ENCODE measurements at places on chromosomes 2 and 18.

DNA sequence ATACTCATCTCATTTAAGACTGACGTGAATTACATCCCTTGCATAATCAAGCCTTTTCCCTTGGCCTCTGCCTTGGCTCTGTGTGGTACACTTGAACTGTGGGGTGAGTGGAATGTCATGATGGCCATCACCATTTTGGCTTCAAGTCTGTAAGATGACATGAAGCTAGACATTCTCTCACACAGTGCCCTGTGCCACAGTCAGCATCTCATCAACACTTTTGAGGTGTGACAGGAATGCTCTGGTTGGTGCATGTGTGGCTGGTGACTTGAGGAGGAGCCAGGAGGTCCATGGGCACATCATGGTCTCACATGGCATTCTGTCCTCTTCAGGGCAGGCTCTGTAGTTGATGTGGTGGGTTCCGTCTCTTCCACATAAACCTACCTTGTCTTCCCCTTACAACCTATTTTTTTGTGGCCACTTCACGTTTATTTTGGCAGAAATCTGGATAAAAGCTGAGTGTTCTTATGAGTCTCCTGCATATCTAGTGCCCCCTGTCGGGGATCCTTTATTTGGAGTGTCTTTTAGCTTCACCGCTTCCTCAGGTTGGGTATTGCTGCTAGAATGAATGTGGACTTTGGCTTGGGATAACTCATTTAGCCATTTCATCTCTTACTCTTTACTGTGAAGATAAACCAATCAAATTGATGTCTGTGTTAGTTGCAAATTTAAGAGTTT lies 28.1 kb downstream of the MAP4K4 start:
- DNase-seq: no peak

DNA sequence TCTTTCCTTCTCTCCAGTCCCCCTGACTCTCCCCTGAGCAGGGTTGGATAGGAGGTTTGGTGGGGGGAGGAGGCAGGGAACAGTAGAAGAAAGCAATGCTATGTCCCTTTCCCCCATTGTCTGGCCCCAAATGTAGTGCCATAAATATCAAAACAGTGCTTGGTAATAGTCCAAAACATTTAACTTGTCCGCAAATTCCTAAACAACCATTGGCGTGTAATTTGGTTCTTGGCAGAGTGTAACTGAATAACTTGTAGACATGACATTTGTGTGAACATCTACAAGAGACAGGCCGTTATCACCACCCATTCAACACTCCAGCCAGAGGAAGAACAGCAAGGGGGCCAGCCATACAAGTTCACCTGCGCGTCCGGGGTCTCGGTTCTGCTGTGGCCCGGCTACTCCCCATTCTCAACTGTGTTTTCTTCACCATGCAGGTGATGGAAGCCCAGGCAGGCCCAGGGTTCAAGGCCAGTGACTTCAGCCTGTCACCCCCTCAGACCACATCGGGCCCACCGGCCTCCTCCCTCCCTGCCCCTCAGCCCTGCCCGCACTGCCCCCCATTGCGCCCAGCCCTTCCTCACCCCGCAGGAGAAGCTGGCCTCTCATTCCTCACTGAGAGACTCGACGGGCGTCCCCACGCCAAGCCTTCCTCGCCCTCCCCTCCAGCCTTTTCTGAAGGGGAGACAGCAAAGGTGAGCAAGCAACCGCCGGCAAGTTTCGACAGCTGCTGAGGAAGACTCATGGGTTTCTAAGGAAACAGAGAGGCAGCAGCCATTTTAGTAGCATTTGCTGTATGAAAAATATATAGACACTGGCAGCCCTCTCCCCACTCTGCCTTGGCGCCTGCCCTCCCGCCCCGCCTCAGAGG lies 699 bp upstream of the RAPGEF4 start:
- no peak for DNase-seq

GRCh38 chr2:238879043-238879442 lies 31.2 kb downstream of the TWIST2 start:
- DNase-seq: no peak

DNA sequence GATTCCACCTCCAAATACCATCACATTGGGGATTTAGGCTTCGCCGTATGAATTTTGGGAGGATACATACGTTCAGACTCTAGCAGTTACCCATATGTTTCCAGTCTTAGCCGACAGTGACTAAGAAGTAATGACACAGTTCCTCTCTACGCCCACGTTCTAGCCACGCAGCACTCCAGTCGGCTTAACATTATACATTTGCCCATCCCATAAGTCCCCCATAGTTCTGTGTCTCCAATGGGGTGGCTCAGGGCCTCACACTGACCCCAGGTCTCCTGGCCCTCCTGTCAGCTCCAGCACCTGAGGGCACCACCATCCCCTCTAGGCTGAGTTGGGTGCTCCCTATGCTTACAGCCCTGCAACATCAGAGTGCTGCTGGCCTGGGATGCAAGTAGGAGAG lies 18.4 kb upstream of the CNDP2 start:
- DNase-seq: no peak

DNA sequence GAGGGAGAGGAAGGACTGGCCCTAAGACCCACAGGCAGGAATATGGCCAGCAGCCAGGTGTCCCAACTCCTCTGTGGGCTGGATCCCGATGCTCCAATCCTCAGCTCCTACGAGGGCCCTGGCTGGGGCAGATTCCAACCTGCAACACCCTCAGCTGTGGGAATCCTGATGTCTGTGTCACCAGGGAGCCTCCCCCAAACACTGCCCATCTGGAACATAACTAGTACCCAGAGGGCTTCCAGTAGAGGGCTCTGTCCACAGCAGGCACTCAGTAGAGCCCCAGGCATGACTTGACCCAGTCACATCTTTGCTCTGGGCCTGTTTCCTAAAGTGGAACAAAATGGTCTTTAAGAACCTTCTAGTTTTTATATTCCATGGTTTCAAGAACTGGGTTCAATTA lies 20.6 kb upstream of the LOXHD1 start:
- DNase-seq: peak; percentile 7

DNA sequence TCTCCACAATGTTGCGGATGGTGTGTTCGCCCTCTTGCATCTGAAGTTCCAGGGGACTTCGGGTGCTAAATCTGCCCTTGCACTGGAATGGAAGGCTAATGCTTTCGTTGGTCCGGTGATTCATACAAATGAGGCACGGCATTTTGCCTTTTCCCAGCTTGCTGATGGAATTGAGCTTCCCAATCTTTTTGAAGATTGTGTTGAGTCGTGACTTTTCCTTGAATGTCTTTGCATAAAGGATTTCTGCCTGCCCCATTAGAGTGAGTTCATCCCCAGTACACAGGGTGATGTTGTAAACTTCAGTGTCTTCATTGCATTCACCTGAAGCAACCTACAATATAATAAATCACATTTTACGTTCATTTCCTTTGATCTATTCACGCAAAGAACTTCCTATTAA lies 98.0 kb downstream of the MEP1B start:
- no peak for DNase-seq

GRCh38 chr2:230684270-230685168 lies 28.1 kb upstream of the CAB39 start:
- no peak for DNase-seq

DNA sequence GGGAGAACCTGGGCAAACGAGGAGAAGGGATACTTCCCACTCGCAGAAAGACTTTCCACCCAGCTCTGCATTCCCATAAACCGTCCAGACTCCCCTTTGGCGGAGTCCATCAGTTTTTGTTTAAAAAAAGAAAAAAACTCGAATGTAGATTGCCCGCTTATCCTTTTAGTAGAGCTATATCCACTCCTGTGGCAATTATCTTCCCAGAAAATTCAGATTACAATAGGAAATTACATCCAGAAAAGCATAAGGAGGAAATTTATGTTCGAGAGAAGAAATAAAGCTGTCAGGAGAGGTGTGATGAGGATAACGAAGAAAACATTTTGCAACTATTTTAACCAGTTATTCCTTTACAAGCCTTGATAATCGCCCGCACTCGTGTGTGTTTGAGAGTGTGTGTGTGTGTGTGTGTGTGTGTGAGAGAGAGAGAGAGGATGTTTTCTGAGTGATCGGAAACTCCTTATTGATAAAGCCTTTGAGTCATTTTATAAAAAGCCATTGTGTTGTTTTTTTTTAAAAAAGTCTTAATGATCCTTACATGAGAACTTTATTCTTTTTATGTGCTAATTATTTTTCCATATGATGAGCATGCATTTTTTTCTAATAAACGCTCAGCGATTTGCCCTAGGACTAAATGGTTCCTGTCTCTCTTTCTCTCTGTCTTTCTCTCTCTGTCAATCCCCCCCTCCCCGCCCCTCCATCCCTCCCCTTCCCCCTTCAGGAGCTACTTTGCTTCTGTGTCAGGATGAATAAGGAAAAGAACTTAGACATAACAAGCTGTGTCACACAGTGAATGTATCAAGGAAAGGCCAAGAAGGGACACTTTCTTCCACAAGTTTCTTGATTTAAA lies 1.1 kb upstream of the PPP3R1 start:
- peak; percentile 49 for DNase-seq

GRCh38 chr2:61432990-61433389 lies 37.9 kb downstream of the USP34 start:
- DNase-seq: no peak

- no peak for DNase-seq
Observed at GRCh38 chr2:78928502-78928901, 97.0 kb upstream of the REG3G start.

GRCh38 chr2:163729636-163730273 lies 6.1 kb downstream of the FIGN start:
- no peak for DNase-seq

GRCh38 chr2:152766928-152767327 lies 48.5 kb downstream of the ARL6IP6 start:
- DNase-seq: no peak

- DNase-seq: peak; percentile 58
Observed at GRCh38 chr2:209977386-209978239, 24.8 kb upstream of the RPE start.

DNA sequence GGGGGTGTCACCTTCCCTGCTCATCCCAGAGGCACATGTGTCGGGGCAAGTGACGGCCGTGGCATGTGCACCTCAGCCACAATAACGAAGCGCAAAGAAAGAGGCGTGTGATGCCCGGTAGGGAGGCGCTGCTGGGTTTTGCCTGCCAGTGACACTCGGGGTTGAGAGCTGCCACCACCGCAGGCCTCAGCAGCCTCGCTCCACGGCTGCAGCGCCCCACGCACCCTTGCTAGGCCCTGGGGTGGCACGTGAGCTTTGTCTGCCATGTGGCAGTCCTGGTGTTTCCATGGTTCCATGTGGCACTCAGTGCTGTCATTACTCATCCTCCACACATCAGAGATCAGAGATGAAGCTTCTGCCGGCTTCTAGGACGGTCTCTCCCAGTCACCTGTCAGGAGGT lies 136.0 kb upstream of the AGAP1 start:
- no peak for DNase-seq

DNA sequence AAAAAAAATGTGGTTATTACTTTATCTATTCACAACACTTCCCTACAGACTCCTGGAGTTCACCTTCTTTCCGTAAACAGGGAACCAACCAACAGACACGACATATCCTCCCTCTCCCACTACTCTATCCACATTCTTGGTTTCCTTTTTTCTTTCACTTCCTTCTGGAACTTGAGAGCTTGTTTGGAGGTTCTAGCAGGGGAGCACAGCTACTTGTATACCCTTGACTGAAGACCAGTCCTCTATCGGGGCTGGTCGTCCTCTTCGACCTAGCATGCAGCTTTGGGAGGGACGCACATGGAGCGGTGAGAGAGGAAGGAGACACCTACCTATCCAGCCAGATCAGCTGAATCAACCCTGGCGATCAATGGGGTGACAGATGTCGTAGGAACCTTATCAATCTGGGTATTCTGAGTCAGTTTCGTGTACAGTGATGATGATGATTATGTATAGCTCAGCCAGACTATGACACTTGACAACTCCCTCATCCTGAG lies 43.5 kb upstream of the MSH2 start:
- DNase-seq: no peak

GRCh38 chr18:3599195-3599594 lies 149.2 kb downstream of the TGIF1 start:
- no peak for DNase-seq

GRCh38 chr2:230797515-230798495 lies 66.9 kb upstream of the ITM2C start:
- DNase-seq: no peak
